ENCODE measurements at places on chromosomes 5 and 9.

GRCh38 chr5:44001675-44002380, 387.4 kb downstream of the FGF10 start:
- DNase-seq, result no peak

- DNase-seq, result no peak
Measured at GRCh38 chr9:128409978-128410377, 10.7 kb upstream of the CERCAM start.

GRCh38 chr5:41735213-41735612, 135.0 kb downstream of the OXCT1 start:
- DNase-seq, result no peak

DNA sequence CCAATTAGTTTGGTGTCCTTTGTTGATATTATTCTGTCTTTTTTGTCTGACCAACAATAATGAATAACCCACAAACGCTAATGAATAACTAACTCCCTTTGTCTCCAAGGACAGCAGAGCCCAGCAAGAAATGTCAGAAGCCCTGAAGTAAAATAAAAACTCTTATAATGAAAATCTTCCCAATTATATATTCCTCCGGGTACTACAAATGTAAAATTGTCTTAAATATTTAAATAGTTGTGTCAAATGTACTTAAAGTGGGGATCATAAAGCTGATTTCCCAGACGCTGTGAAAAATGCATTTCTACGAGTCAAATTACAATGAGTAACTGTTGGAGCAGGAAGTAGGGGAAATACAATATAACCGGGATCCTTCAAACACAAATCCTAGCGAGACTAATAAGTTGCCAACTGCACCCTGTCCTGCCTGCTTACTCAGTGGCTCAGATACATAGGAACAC, 22.3 kb downstream of the GLIS3 start:
- DNase-seq, result peak; percentile 46

DNA sequence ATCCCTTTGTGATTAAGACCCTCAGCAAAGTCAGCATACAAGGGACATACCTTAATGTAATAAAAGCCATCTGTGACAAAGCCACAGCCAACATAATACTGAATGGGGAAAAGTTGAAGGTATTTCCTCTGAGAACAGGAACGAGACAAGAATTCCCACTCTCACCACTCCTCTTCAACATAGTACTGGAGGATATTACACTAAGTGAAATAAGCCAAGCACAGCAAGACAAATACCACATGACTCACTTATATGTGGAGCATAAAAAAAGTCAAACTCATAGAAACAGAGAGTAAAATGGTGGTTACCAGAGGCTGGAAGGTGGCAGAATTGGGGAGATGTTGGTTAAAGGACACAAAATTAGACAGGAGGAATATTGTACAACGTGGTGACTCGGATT, 118.1 kb upstream of the NFIL3 start:
- DNase-seq, result peak; percentile 14

DNA sequence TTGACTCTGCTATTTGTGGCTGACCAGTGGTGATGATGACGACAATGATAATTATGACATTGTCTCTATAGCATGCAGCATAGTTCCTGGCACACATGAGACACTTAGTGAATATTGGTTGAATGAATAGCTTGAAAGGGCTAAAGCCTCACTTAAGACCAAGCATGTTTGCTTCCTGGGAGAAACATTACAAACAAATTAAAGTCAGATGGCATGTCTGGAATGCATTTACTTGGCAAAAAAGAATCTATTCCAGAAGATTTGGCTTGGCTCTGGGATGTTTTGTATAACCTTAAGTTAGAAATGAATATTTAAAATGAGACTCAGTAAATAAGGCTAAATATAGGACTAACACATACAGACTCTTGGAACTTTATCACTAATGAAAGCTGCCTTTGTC, 21.6 kb downstream of the GAS1 start:
- DNase-seq, result no peak

DNA sequence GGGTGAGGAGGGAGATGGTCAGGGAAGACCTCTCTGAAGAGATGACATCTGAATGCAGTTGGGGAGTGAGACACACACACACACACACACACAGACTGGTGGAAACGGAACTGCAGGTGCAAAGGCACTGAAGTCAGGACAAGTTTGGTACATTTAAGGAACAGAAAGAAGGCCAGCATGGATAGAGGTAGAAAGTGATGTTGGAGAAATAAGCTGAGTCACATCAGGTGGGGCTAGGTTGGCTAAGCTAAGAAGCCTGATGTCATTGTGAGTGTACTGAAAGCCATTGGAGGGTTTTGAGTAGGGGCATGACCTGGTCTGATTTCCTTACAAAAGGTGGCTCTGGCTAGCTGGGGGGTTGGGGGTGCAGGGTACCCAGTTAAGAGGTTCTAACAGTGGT, 3.1 kb downstream of the BSPRY start:
- DNase-seq, result peak; percentile 73

DNA sequence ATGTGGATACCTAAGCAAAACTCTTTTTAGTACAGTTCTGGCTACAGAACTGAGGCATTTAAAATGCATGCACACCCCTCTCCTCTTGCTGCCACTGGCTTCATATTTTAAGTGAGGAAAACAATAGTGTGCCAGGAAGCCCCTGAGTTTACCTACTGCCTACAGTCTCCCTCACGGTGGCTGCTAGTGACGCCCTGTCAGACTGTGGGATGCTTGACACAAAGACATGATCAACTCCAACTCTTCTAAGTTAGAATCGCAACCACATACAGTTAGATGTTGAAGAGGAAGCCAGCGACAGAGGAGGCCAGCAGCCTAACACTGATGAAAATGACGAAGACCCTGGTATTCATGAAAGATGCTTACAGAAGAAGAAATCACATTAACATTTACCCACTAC, 1.3 kb downstream of the SEC16A start:
- DNase-seq, result no peak

- no peak for DNase-seq
Measured at GRCh38 chr5:2675548-2675947, 75.9 kb downstream of the IRX2 start.

GRCh38 chr9:131095666-131096268, 564 bp upstream of the AIF1L start:
- DNase-seq, result no peak

- DNase-seq, result peak; percentile 74
Measured at GRCh38 chr9:90961375-90961774, 159.8 kb downstream of the SYK start.

GRCh38 chr5:117759849-117760499, 1185.4 kb upstream of the SEMA6A start:
- DNase-seq, result no peak

DNA sequence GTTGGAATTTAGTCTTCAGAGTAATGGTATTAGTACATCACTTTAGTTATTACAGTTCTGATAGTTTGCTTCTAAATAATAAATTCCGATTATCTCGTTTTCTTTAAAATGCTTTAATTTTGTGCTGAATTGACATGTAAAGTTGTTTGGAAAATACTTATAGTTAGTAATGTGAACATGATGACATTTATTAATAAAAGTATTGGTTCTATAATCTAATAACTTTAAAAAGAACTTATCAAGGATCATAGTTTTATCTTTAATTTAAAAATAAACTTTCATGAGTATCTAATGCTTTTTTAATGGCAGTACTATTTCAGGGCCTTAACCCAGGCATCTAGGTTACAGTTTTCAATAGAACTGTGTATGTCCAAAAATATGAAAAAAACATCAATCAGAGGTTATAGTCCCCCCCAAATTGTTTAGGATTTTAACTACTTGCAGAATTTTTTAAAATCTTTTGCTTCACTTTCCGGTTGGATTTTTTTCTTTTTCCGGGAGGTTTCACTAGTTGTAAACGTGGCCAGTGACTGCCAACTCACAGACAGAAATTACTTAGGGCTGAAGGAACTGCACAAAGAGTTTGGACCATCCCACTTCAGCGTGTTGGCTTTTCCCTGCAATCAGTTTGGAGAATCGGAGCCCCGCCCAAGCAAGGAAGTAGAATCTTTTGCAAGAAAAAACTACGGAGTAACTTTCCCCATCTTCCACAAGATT, 680 bp downstream of the GPX8 start:
- peak; percentile 91 for DNase-seq

DNA sequence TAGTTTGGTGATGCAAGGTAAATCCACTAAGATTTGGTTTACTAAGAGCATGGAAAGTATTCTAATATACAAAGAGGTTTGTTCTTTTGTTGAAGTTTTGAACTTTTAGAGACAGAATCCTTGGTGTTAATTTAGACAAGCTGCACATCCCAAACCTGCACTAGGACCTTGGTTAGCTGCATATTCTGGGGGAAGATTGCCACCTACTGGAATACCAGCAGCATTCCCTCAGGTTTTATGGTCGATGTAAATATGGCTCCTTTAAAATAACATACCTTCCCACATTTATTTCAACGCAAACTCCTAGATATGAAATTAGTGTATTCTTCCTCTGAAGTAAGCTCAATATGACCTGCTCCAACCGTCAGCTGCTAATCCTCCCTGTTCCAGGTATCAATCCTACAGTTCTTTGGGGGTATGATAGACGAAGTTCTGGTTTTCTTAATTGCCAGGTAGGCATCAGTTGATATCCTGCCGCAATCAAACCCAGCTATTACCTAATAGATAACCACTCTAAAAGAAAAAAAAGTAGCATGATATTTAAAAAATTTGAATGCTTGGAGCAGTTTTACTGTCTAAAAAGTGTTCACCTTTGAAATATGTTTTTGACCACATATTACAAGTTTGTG, 624.1 kb downstream of the ISL1 start:
- DNase-seq, result peak; percentile 68

DNA sequence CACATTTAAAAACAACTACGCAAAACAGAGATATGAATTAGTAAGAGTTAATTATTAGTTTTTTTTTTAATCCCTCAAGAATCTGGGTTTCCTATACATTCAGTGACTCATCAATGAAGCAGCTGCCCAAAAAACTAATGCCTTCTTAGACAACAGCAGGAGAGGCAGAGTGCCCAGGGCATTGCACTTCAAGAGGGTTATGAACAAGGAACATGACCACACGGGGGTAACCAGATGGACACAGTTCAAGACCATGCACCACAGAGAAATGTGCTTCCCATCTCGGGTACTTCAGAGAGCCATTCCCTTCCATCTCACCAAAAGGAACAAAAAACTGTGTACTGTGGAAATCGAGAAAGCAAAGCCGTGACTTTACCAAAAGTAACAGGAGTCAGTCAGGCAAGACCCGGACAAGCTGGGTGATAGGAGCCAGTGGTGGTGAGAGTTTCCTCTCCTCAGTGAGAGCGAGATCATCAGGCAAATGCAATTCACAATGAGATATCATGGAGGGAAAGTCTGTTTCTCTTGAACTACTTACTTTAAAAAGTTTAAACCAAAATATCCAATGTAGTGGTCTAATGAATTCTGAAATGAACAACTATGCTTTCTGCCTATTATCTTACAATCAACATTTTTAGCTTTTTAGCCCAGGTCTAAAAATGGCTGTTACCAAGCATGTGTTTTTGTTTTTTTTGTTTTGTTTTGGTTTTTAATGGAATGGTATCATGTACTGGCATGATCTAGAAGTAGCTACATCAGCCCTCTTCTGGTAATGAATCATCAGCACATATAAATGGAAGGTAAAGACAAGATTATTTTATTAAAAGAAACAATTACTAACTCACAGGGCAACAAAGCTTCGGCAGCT, 192.1 kb downstream of the TSSK1B start:
- DNase-seq, result peak; percentile 77

- peak; percentile 86 for DNase-seq
Measured at GRCh38 chr9:28539434-28540070, 966.3 kb upstream of the C9orf72 start.

DNA sequence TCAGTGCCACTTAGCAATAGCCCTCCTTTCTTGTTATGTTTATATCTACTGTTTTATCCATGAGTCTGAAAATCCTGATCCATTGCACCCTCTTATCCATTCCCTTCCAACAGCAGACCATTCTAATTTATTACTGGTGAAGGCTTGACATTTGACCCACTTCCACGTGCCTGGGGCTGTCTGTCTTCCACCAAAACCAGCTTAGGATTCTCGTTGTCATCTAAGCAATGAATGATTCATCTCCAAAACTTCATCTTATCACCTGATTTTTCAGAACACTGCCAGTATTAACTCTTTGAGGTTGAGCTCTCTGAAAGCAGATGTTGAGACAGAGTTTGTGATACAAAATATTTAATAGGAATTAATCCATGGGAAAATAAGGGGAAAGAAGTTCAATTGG, 277.8 kb upstream of the FBXL7 start:
- no peak for DNase-seq

DNA sequence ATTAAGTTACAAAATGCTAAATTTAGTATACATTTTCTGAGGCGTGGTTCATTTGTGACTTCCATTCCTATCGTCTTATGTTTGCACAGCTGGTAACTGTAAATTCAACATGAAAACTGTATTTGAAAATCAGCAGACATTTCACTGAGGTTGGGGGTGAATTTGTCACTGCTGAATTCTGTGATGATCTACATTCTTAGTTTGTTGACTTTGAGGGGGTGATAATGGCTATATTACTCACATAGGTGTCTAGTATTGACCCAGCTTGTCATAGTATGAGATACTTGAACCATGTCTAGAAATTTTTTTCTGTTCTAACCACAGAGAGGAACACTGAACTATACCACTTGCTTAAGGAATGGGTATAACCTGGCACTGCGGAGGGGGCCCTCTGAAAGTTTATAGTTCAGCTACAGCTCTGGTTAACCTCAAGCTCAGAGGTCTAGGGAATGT, 313.3 kb downstream of the PIK3R1 start:
- no peak for DNase-seq

DNA sequence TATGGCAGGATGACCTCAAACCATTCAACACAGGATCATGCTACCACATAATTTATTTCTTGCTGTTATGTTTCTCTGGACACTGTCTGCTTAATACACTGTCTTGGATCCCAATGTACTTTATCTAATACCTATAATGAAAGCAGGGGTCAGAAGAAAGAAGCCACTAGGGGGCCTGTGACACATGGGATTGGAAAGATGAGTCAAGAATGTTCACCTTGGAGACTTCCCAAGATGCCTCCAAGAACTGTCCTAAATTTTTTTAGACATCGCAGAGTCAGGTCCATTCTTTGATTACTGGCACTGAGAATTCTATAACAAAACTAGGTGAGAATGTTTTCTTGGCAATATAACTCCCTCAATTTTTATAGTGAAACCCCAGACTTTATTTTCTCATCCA, 305.8 kb upstream of the SMARCA2 start:
- peak; percentile 11 for DNase-seq

GRCh38 chr5:76701298-76701697, 14.6 kb upstream of the F2R start:
- peak; percentile 96 for DNase-seq

Data from epithelial cell of esophagus (primary cell).